Gastroesophageal sphincter (tissue), 4 donors: ENCODE measurements at places on chromosomes 11 and 22.
A peak's percentile ranks its signal among the peaks of the same experiment; 100 is the strongest.

GRCh38 chr11:112584672-112585071 is 324.0 kb upstream of the PLET1 start:
- no peak for ATAC-seq

- peak; percentile 66 for ATAC-seq
Measured at GRCh38 chr22:39343259-39344045, 6.3 kb upstream of the SYNGR1 start.

GRCh38 chr11:35039076-35039475 is 99.9 kb upstream of the CD44 start:
- ATAC-seq, result no peak

DNA sequence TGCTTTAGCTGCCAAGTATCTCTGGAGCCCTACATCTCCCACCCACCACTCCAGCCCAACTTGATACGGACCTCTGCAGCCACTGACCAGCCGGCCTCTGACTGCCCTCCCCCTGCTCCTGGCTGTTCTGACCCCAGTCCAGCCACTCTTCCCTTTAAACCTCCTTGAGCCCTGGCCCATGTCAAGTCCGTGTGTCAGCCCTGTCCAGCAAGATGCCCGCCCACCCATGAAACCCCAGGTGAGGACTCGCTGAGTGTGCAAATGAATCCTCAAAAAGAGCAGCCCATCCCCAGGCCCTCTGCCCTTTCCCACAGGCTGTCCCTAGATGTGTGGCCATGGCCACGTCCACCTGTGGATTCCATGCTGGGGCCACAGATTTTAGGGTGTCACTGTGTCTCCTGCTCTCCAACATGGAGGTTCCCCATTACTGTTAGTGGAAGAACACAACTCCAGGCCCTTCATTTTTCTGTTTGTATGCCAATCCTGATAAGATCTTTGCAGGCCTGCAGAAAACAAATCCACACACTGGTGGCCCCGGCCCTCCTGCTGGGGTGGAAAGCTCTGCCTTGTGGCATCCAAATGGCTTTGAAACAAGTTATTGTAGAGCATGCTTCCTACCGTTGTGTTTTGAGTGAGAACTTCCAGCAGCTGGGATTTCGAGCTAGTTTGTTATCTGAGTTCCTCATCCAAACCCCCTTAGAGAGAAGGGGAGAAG is 22.7 kb upstream of the ADORA2A start:
- no peak for ATAC-seq

DNA sequence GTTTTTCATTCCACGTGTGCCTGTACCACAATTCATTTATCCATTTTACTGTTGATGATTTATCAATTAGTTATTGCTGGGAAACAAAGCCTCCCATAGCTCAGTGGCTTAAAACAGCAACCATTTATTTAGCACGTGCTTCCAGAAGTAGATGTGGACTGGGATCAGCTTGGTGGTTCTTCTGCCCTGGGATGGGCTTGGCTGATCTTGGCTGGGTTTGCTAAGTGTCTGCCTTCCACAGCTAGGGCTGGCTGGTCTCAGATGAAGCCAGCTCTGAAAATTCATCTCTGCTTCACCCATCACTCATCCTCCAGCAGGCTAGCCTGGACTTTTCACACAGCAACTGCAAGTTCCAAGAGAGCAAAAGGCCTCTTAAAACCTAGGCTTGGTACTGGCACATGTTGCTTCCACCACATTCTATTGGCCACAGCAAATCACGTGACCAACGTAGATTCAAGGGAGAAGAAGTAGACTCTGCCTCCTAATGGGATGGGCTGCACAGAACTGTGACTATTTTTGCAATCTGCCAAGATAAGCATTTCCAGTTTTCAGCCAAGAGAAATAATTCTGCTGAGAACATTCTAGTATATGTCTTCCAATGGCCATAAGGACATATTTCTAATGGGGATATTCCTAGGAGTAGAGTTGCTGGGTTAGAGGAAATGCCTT is 124.9 kb downstream of the MN1 start:
- no peak for ATAC-seq

DNA sequence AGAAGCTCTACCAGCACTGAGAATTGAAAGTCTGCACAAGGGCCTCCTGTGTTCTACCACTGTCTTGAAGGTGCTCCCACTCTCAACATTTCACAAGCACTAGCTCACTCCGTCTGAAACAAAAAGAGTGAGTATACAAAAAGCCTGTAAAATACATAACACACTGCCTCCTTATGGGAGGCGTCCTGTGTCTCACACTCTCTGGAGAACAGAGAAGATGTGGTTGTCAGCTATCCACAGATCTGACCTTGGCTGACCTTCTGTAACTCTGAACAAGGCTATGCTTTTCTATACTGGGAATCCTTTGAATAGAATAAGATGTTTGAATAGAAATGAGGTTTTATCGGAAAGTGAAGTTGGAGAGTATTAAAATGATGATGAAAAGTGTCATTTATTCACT is 171.3 kb upstream of the TMEM45B start:
- no peak for ATAC-seq

DNA sequence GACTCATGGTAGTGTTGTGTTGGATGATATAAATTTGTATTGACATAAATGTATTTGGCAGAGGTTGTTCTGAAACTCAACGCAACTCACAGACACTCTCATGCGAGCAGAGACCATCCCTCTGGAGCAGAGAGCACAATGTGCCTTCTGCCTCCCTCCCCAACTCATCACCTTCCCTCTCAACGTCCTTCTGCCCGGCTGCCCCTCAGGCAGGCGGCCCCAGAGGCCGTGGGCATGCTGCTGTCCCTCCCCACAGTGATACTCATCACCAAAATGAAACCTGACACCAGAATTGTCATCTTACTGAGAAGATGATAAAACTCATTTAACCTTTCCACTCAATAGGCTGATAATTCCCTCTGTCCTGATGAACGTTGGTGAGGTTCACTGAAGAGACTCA is 260.6 kb downstream of the ETS1 start:
- no peak for ATAC-seq

- no peak for ATAC-seq
Measured at GRCh38 chr11:7098235-7098832, 9.5 kb downstream of the RBMXL2 start.

DNA sequence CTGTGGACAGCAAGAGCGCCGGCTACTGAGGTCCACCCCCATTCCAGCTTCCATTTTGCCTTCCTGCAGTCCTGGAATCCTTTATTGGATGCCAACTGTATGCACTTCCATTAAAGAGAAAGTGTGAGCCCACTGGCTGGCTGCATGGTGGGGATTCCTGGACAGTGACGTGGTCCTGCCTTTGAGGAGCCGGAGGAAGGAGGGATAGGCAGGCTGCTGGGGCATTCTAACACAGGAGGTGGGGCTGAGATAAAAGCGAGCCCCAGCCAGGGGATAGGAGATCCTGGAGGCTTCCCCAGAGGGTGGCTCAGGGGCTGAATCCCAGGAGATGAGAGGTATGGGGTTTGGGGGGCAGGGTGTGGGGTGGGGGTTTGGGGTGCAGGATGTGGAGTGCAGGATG is 984.7 kb downstream of the BRD1 start:
- ATAC-seq, result no peak

- ATAC-seq, result no peak
Measured at GRCh38 chr11:128226106-128226716, 361.1 kb downstream of the ETS1 start.

DNA sequence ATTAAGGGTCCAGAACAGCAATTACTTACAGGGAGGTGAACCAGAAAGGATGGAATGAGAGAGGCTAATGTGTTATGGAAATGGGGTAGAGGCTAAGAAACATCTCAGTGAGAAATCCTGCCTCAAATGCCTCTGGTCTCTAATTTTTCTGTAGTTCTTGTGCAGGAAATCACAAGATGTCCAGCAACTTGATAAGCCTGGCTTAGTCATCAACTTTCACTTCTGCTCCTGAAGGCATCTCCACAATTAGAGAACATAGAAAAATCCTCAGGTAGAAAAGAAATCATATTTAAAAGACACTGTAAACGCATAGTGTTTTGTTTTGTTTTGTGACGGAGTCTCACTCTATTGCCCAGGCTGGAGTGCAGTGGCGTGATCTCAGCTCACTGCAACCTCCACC is 18.7 kb downstream of the MRGPRX4 start:
- ATAC-seq, result no peak

DNA sequence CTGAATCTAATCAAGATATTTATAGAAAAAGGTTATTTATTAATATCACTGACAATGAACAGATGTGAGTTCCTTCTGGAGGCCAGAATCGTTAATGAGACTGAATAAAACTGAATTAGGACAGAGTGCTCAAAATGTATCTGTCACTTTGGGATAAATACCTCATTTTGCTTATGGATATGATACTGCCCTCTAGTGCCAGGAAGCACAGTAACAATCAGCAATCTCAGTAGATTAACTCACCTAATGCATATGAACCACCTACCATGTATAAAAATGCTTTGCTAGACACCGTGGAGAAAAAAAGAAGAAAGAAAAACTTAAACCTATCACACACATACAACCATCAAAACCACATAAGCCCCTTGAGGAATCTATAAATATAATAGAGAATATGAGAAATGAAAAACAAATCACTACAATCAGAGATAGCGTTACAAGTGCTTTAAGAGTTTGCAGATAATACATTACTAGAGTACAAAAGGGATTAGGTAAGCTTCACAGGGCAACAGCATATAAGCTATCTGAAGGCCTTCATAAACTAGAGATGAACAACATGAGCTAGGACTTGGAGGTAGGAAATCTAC is 117.4 kb downstream of the SGSM3 start:
- ATAC-seq, result no peak

GRCh38 chr22:41699264-41700107 is at the start of gene MEI1:
Gene MEI1 (plus strand): TSS chr22:41699503. CDS start chr22:41699539, 36 bp downstream.
- ATAC-seq, result peak; percentile 82

DNA sequence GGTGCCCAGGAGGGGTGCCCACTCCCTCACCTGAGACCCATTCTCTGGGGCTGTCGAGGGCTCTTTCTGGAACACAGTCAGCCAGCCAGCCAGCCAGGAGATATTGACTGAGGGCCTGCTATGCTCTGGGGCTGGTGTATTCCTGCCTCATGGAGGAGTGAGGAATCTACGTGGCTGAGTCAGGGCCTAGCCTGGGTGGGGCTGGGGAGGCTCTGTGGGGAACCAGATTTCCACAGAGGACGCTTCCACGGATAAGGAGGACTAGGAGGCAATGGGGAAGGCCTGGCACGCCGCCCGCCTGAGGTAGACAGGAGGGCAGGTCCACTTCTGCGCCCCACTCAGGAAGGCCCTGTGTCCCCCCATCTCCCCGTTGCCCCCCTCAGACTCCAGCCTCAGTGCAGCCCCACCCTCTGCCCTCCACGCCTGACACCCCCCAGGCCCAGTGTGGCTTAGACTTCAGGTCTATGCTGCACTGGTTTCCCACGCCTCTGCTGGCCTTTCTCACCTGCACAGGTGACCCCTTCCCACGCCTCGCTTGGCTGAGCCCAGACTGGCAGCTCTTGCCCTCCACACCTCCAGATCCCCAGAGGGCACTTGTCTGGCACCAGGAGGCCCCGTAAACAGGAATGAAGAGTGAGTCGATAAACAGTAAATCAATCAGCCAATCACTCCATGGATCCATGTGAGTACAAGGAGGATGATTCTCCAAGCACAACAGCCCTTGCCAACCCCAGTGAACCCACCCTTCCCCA is 37.5 kb downstream of the MACROD1 start:
- ATAC-seq, result no peak

DNA sequence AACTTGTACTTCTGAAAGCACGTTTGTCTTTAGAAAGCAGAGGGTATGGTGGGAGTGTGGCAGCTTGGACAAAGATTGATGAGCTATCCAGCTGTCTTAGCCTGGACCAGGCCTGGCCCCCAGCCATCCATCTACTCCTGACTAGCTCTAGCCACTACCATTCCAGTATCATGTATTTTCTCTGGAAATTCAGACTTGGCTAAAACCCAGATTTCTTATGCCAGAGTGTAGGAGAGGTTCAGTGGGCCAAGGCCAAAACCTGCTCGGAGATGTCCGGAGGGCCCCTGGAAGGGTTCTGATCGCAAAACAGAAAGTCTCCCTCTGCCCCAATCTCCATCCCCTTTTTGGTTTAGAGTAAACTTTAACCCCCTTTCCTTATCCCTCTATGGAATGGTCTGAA is 24.8 kb upstream of the MTCH2 start:
- no peak for ATAC-seq

DNA sequence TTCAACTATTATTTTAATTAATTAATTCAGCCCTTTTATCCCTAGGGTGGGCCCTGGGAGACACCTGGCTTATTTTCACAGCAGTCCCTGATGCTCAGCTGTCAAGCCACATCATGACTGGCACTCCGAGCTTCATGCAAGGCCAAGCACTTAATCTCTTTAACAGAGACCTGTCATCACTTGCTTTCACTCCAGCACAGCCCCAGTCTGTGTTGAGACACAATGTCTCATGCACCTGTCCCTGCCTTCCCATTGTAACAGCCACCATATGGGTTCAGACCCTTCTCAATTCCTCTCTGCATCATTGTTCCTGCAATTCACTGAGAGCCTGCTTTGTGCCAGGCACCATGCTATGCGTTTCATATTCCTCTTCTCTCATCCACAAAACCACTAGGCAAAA is 222.2 kb upstream of the TENM4 start:
- no peak for ATAC-seq

DNA sequence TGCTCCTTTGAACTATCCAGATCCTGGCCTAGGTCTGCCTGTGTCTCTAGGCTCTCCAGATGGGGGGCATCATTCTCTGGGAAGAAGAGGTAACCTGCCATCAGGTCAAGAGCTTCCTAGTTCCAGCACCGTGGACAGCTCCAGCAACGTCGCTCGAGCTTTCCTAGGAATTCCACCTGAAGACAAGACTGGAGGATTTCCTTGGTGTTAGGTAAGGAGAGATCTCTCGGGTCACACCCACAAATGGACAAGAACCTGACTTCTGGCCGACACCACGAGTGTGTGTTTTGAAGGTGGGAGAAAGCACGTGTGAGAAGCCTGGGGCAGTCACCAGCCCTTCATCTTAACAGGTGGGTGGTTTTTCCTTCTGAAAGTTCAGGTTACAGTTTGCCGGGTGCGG is 1.2 kb downstream of the PRG3 start:
- no peak for ATAC-seq

DNA sequence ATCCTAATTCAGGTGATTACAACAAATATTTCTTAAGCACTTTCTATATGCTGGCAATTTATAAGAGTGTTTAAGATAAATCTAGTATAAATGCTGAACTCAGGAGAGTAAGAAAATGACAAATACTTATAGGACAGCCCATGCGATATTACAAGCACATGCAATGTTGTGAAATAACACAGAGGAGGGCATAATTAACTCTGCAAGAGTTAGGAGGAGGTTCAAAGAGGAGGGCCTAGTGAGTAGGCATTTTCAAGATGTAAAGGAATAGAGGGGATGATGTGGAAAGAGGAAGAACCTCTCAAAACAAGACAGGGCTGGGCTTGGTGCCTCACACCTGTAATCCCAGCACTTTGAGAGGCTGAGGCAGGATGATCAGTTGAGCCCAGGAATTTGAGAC is 37.1 kb upstream of the IL17RA start:
- ATAC-seq, result no peak
